ENCODE measurements at places on chromosomes 3 and 15. TPM values are rescaled to one million over a fixed set of nuclear protein-coding genes. Genes with fewer than 3 reads are reported as not detected.

The C3orf62 gene
- 3.8 TPM for total RNA-seq

The COL6A5 gene
- total RNA-seq = not detected

The EIF1B gene
- 2.9 TPM for total RNA-seq

The LYZL4 gene
- not detected for total RNA-seq

The XRN1 gene
- 8.1 TPM for total RNA-seq

The THBS1 gene
- 5.6 TPM for total RNA-seq

The HOMER2 gene
- 1.8 TPM for total RNA-seq

The ITGA11 gene
- not detected for total RNA-seq

The ISLR gene
- not detected for total RNA-seq

The GUCA1C gene
- not detected for total RNA-seq

The AKAP13 gene
- total RNA-seq = 108 TPM

The C3orf49 gene
- not detected for total RNA-seq

The PLA2G4E gene
- not detected for total RNA-seq

The CLEC3B gene
- not detected for total RNA-seq

The PCSK6 gene
- total RNA-seq = 79.8 TPM

Measured in HT-29 (cell line).